AG09319 (cell line): ENCODE measurements at places on chromosomes 13 and 19.

GRCh38 chr19:48630296-48631063 lies 6.7 kb downstream of the DBP start:
- DNase-seq, result no peak

DNA sequence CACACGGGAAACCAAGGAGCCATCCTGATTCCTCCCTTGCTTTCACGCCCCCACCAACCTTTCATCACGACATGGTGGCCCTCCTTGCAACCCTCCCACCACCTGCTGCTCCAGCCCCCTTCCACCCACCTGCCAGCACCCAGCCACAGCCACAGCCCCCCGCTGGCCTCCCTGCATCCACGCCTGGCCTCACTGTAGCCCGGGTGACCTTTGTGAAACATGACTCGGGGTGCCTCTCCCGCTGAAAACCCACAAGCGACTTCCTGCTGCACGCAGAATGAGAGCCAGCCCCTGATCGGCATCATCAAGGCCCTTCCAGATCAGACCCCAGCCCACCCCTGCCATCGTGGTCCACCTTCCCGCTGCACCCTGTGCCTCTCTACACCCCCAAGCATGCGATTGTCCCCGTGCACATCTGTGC lies 14.9 kb downstream of the POP4 start:
- DNase-seq, result no peak

- DNase-seq, result no peak
These were observed 44.3 kb downstream of the BBC3 start for GRCh38 chr19:47186446-47187334.

- no peak for DNase-seq
These were observed 2.2 kb downstream of the CEP89 start for GRCh38 chr19:32969549-32969948.

GRCh38 chr19:6228551-6229215 lies 51.1 kb downstream of the MLLT1 start:
- no peak for DNase-seq

GRCh38 chr19:54254195-54254906 lies 2.7 kb downstream of the LILRB5 start:
- DNase-seq, result no peak

DNA sequence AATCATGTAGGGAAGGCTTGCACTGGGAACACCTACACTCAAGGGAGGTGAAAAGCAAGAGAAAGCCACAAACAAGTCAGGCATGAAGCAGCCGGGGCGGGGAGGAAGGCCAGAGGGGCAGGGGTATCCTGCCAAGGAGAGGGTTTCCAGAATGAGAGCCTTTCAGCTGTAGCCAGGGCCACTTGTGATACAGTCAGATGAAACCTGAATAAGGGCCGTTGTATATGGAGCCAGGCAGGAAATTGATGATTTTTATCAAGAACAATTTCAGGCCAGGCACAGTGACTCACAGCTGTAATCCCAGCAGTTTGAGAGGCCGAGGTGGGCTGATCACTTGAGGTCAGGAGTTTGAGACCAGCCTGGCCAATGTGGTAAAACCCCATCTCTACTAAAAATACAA lies 4.4 kb downstream of the TRPM4 start:
- no peak for DNase-seq

- DNase-seq, result no peak
These were observed 828.4 kb upstream of the ATXN8OS start for GRCh38 chr13:69279213-69279612.

- DNase-seq, result no peak
These were observed 23.5 kb downstream of the NKPD1 start for GRCh38 chr19:45137179-45137761.

- no peak for DNase-seq
These were observed 9.1 kb downstream of the SPACA6 start for GRCh38 chr19:51702103-51702824.

DNA sequence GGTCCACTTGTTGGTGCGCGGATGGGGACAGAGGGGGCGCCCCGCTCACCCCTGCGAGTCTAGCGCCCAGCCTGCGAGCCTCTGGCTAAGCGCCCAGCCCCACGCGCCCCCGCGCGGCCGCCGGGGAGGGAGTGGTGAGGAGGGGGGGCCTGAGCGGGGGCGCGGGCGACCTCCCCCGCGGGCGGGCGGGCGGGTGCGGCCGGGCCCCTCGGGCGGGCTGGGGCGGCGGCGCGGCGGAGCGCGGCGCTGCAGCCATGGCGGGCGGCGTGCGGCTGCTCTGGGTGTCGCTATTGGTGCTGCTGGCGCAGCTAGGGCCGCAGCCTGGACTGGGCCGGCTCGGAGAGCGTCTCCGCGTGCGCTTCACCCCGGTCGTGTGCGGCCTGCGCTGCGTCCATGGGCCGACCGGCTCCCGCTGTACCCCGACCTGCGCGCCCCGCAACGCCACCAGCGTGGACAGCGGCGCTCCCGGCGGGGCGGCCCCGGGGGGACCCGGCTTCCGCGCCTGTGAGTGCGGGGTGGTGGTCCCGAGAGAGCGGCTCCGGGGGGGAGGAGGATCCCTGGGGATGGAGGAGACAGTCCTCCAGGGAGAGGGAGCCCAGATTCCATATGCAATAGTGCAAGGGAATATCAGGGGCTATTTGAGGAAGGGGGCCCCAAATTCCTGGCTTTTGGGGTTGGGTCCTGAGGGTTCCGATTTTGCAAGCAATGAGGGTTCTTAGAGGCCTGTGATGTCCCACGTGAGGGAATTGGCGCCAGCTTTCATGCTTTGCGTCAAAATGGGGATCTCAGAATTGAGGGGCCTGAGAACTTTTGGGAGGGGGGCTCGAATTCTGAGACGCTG lies at the start of gene LTBP4:
Gene LTBP4 (plus strand): TSS at position 236 of the 841 bp plus-strand sequence. CDS start 19 bp downstream, at position 255.
- no peak for DNase-seq

DNA sequence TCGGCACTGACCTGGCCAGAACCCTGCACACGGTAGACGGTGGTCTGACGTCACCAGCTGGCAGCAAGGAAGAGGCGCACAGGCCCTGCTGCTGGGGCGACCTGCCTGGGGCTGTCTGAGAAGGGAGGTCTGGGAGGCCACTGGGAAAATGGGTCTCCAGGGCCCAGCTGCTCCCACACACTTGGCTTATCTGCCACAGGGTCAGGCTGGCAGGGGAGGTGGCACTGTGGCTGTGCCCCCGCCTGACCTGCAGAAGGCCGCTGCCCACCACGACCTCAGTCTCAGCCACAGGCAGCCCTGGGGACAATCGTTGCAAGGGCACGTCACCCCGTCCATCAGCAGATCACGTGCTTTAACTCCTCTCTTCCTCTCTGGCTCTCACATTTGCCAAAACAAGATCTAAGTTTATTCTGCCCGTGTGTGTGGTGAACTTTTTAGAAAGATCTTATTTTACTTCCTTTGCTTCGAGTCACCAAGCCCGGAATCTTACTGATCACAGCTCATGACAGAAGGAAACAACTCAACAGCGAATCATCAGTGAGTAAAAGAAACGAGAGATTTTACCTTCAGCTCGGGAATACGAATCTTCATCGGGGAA lies 45.2 kb upstream of the RANBP3 start:
- DNase-seq, result no peak

DNA sequence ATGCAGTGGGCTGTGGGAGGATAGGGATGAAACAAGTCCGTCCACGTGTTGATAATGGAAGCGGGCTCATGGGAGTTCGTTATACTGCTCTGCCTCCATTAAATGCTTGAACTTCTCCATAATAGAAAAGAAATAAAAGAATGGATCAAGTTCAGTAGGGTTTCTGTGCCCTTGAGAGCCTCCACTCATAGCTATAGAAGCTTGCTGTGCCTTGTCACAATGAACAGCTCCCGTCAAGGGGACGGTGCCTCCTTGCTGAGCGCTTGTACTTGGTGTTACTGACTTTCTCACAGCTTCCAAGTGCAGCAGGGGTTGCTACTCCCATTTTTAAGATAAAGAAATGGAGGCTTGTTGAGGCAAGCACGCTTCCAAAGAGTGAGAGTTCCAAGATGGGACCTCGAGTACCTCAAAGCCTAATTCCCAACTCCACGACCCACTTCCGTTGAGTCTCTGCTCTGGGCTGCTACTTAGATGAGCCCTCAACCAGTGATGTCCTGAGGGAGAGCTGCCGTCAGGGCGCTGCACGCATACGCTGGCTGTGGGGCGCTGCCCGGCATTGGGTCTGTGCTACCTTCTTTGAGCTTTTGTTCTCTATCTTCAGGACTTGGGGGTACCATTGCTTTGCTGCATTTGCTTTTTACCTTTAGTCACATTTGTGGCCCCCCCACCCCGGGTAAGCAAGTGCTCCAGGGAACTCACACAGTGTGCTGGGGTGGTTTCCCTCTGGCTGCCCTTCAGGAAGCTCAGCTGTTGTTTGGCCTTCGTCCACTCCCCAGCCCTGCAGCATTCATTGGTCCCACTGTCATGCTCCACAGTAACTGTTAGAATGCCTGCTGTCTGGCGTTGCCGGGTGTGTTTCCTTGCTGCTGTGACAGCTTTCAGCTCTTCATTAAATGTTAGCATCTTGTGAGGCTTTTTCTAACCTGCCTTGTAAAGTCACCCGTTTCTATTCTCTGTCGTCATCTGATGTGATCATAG lies 9.5 kb downstream of the SNRNP70 start:
- no peak for DNase-seq

DNA sequence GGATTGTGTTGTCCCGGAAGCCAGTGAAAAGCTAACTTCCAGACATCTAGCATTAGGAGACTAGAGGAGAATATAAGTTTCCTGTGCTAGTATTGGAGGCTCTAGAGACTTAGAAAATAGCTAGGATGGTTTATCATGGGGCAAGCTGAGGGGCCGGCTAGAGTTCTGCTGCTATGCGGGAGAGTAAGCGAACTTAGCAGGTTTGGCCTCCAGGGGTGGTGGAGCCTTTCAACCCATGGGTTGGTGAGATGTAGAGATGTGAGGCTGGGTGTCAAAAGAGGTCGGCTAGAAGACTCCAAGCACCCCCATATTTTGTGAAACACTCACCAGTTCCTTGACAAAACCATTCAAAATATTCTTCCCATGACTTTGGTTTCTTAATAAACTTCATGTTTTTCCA lies 4.4 kb downstream of the SULT2A1 start:
- no peak for DNase-seq

GRCh38 chr13:76745261-76746200 lies 140.7 kb downstream of the KCTD12 start:
- DNase-seq, result no peak

DNA sequence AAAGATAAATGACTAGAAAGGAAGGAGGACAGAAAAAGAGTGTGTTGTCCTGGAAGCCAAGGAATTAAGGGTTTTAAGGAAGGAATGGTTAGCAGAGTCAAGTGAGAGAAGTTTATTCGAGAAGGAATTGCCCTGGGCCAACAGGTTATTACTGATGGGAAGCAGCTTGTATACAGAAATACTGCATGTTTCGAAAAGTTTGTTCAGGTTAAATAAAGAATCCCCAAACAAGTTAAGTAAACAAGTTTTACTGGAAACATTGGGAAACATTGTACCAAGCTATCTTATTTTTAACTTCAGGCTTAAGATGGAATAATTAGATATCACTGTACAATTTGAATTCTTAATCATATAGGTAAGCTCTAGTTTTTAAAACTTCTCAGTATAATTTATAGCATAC lies 28.2 kb upstream of the FBXL3 start:
- DNase-seq, result no peak
